Stimulated activated CD4-positive, alpha-beta T cell treated with anti-CD3 and anti-CD28 coated beads, Interleukin-15, amount 100 ng/mL, for 48 hours (primary cell): ENCODE measurements at places on chromosomes 12 and 14.

DNA sequence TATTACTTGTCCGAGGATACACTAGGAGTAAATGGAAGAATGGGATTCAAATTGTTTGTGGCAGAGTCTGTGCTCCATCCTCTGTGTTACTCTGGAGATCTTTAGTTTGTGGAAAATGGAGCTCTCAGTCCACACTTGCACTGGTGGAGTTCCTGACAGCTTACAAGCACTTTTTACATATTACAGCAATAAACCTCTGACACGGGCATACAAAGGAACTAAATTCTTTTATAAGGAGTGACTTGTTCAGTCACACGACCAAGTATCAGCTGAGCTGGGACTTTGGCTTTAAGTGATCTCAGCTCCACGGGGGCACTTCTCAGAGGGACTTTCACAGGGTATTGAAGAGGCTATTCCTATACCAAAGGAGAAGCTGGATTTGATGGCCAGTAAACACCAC, 417.5 kb downstream of the LRIG3 start:
- DNase-seq = no peak

GRCh38 chr12:77916276-77916675, 85.6 kb downstream of the NAV3 start:
- DNase-seq = no peak

DNA sequence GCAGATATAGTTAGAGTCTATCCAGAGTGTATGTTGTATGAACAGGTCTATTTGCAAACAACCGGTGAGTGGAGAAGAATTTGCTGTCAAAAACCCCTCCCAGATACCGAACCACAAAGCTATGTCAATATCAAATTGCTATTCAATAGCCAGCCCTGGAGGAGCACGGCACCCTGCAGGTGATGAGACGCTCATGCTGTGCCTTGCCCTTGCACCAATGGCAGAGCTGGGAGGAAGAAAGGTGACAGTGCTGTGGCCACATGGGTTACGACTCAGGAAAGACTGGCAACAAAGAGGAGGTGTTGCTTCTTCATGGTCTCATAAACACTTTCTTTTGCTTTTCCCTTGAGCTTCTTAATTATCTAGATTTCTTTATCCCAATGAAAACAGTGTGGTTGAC, 55.7 kb downstream of the PAX9 start:
- DNase-seq = no peak

DNA sequence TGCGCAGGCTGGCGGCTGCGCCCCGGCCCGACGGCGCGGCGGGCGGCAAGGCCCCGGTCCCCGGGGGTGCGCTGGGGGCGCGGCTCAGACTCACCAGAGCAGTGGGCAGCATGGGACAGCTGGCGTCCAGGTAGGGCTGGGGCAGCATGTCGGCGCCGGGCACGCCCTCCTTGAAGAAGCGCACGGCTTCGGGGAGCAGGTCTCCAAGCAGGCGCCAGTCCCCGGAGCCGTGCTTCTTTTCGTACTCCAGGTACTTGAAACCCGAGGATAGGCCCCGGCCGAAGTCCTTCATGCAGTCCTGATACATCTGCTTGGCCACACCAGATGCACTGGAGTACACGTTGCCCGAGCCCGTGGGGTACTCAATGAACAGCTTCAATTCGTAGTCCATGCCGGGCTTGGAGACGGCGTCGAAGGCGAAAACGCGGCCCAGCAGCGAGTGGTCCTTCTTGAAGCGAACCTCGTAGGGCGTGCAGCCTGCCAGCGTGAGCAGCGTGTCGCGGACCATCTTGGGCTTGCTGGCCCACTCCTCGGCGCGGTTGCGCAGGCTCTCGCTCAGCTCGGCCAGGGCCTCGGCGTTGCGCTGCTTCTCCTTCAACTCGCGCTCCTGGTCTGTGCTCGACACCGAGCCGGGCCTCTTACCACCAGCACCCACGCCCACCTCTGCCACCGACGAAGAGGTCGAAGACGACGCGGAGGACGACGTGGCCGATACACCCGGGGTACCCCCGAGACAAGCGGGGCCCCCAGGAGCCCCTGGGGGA, 2.2 kb downstream of the IRF2BPL start:
- no peak for DNase-seq

DNA sequence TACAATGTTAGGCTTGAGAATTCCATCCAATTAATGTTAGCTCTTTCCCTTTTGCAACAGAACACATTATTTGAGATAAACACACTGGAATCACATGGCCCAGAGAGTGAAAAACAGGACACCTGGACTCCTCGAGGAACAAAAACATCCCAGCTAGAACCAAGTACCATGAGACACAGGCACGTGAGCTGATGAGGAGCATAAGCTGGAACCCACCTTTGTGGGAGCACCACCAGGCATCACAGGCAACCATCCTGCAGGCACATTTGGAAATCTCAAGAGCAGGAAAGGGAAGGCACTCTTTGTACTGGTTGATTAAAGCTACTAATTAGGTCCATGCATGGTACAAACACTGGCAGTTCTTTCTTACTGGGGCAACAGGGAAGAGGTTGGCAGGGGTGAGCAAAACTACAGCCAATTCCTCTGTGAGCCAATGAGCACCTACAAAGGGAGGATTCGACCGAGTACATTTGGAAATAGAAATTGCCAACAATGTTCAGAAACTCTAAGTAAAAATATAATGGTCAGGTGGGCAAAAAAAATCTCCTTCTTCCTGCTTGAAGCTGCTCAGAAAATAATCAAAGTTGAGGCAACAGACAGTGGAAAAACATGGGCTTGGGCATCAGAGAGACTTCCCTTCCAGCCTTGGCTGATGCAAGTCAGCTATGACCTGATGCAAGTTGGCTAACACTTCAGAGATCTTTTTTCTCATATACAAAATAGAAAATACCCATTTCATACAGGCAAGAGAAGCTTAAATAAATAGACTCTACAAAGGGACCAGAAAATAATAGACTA, 216.7 kb downstream of the NUAK1 start:
- DNase-seq = no peak

DNA sequence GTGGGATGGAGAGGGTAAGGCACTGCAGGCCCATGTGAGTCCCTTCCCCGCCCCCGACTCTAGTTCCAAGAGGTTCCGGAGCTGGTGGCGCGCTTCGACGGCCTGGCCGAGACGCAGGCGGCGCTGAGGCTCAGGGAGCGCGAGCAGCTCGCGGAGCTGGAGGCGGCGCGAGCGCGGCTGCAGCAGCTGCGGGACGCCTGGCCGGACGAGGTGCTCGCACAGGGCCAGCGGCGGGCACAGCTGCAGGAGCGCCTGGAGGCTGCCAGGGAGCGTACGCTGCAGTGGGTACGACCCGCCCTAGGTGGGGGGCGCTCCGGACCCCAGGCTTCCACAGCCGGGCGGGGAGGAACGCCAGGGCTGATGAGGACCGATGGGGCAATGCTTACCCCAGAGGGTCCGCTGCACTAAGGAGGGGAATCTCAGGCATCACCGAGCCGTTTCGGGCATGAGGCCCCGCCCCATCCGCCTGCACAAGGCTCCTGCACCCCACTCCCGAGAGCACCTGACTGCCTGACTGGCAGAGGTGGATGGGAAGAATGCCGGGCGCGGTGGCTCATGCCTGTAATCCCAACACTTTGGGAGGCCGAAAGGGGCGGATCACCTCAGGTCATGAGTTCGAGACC, 4.9 kb downstream of the CFAP73 start:
- no peak for DNase-seq

- DNase-seq = no peak
Measured at GRCh38 chr14:59332727-59333126, 132.5 kb downstream of the GPR135 start.

- DNase-seq = no peak
Measured at GRCh38 chr12:5379749-5380496, 52.0 kb upstream of the NTF3 start.

- no peak for DNase-seq
Measured at GRCh38 chr14:102898776-102899515, 23.5 kb upstream of the AMN start.

- no peak for DNase-seq
Measured at GRCh38 chr12:23757541-23757962, 191.9 kb downstream of the SOX5 start.

DNA sequence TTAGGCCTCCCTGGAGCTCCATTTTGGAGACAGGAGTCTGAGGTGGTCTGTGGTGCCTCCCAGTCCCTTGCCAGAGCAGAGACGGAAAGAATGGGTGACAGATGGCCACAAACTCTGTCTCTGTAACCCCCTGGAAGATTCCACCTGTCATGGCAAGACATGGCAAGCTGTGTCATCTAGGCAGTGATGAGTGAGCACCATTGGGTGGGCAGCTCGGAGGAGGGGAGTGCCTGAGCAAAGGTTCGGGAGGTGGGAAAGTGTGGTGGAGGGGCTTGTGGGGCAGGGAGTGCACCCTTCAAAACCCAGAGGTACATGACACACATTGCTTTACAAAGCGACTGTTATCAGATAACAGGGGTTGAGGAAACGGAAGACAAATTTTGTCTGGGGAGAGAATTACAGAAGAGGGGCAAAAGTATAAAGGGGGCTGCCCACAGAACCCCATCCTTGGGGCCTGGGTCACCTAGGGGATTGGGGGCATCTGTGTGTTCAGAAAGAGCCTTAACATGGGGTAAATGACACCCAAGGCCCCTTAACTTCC, 3.5 kb downstream of the RIN3 start:
- no peak for DNase-seq

DNA sequence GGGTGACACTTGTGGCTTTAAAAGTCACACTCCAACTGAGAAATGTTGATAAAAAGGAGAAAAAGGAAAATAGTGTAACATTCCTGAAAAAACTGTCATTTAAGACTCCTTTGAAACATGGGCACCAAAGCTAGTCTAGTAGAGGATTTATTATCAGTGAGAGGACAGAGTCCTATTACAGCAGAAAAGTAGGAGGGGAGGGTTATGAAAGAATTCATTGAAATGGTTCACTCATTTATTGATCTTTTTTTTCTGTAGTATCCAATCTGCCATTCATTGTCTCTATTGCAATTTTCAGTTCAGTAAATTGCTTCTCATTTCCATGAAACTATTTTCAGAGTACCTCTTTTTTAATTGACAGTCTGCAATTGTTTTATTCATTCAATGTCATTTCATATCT, 25.4 kb downstream of the PPM1A start:
- DNase-seq = no peak

GRCh38 chr12:130764475-130765185, 48.5 kb upstream of the RIMBP2 start:
- no peak for DNase-seq

DNA sequence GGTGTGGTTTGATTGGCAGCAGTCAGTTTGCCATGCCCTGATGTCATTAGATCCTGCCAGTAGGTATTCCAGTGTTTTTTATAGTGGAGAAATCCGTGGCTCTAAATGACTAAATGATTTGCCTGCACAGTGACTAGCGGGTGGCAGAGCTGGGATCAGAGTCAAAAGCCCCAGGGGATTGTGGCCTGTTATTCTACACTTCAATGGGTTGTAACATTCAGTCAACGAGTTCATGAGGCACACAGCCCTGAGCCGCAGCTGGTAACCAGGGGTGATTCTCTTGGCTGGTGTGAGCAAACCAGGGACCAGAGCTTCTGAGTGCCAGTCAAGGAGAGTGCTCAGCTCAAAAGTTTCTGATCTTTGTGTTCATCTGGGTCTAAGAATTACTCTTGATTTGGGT, 1.8 kb downstream of the MYH6 start:
- DNase-seq = no peak

- no peak for DNase-seq
Measured at GRCh38 chr14:23154964-23155587, 28.4 kb downstream of the SLC7A8 start.

DNA sequence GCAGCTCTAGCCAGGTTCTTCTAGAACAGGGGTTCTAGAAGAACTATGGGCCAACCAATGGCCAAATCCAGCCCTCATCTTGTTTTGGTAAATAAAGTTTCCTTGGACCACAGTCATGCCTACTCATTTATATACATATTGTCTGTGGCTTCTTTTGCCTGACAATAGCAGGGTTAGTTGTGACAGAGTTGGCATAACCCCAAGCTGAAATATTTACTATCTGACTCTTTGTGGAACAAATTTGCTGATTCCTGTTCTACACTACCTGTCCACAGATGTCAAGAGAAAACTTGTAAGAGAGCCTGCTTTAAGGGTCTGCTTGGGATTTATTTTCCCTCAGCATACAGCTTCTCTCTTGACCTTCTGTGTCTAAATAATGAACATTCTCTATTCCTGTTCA, 289.0 kb downstream of the KSR2 start:
- no peak for DNase-seq

DNA sequence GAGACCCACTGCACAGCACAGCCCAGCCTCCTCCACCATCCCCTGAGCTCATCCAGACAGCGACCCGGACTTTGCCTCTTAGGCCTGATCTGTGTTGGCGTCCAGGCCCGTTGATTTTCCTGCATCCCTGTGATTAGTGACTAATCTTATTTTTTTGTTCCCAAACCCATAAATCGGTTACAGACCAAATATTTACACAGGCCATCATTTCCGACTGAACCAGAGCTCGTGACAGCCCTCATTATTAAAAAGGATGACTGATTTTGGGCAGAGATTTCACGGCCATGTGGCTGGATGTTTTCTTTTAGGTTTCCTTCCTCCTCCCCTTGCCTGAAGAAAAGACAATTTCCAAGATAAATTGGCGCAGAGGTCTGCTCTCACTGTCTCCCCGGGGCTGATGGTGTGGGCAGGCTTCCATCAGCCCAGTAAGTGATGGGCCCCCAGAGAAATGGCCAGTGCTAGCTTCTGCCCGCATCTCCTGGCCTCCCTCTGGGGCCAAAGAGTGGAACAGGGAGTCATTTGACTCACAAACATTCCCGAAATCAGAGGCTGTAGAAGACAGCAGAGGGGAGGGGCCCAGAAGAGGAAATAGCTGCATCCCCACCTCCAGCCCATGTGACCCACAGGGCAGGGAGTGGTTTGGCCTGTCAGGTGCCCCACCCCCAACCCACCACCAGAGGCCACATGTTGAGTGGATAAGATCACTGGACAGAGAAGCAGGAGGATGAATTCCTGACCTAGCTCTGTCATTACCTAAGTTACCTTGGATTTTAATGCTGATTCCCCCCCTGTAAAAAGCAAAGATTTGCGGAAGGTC, 283.5 kb downstream of the KSR2 start:
- no peak for DNase-seq
